ENCODE measurements at places on chromosomes 13 and 19.
A peak's percentile ranks its signal among the peaks of the same experiment; 100 is the strongest.

GRCh38 chr13:108787700-108788414, 158.4 kb downstream of the MYO16 start:
- DNase-seq = no peak

- DNase-seq = peak; percentile 71
Observed at GRCh38 chr13:107867701-107868661, 347.4 kb downstream of the LIG4 start.

- DNase-seq = peak; percentile 50
Observed at GRCh38 chr19:48495396-48495795, 16.2 kb downstream of the LMTK3 start.

GRCh38 chr19:53808710-53809125, 15.4 kb downstream of the NLRP12 start:
- DNase-seq = peak; percentile 39

- DNase-seq = no peak
Observed at GRCh38 chr13:65582160-65582559, 1648.0 kb downstream of the PCDH9 start.

DNA sequence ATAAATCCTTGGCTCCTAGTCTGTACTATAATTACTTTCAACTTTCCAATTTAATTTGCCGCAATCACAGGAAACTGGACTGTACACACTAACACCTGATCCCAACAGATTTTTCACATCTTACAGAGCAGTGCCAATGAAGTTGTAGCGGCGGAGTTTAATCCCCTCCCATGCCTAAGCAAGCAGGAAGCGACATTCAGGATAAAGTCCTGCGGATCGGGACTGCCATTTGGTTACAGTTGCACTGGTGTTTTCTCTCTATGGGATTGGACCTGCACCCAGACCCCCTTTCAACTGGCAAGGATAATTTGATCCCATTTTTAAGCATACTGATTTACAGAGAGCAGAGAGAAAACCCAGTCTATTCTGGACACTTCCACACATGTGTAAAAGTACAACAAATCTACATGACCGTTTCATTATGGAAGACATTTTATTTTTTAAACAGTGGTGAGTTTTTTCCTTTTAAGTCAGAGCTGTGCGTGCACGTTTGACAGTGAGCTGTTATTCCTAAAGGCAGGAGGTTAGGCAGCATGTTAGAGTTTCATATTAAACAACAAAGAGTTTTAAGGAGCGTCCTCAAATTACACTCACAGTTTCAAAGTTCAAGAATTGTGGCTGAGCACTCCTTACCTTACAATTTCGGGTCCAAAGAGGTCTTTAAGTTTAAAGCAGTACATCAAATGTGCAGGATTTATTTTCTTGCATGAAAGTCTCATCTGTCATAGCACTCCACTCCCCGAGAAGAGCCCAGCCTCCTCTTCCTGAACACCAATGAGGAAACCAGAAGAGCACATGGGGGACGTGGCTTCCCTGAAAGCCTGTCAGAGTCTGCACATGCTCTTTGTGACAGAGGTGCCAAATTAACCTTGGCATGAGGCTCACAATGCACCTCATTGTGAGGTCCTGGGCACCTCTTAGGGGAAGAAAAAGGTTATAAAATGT, 141.6 kb upstream of the RFC3 start:
- peak; percentile 44 for DNase-seq

- DNase-seq = no peak
Observed at GRCh38 chr19:47447470-47448359, 24.0 kb downstream of the SLC8A2 start.

GRCh38 chr13:51638216-51638871, 54.1 kb downstream of the WDFY2 start:
- peak; percentile 64 for DNase-seq

GRCh38 chr19:49110567-49110966, 3.6 kb upstream of the LIN7B start:
- DNase-seq = no peak

GRCh38 chr13:43431841-43432240, 354.9 kb downstream of the ENOX1 start:
- no peak for DNase-seq

GRCh38 chr19:27673986-27674385, 1539.0 kb downstream of the UQCRFS1 start:
- no peak for DNase-seq

- DNase-seq = peak; percentile 50
Observed at GRCh38 chr19:3108775-3109174, 14.6 kb downstream of the GNA11 start.

GRCh38 chr19:51457351-51458013, 772 bp downstream of the SIGLEC8 start:
- DNase-seq = no peak

DNA sequence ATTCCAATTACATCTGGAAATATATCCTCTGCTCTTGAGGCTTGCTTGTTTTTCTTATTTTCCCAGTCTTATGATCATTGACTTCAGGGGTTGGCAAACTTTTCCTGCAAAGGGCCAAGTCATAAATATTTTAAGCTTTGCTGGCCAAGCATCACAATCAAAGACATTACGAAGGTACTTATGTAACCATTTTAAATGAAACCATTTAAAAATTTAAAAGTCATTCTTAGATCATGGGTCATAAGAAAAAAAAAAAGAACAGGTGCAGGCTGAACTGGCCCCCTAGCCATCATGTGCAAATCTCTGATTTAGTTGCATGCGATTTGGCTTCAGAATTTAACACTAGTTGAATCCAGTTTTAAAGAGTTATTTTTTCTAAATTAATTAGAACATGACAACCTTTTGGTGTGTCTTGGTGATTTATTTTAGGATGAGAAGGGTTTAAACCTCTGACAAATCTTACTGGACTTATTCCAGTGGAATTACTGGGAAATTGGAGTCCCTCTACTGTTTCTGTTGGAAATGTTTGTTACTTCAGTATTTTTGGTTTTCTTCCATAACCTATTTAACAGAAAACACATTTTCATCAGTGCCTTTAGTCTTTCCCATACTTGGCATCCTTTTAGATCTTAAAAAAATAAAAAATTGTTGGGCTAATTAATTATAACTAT, 148.1 kb downstream of the NHLRC3 start:
- DNase-seq = no peak

GRCh38 chr19:44590245-44591059, 22.9 kb upstream of the IGSF23 start:
- DNase-seq = no peak

GRCh38 chr19:33196446-33197193, 2.5 kb downstream of the LRP3 start:
- DNase-seq = no peak

DNA sequence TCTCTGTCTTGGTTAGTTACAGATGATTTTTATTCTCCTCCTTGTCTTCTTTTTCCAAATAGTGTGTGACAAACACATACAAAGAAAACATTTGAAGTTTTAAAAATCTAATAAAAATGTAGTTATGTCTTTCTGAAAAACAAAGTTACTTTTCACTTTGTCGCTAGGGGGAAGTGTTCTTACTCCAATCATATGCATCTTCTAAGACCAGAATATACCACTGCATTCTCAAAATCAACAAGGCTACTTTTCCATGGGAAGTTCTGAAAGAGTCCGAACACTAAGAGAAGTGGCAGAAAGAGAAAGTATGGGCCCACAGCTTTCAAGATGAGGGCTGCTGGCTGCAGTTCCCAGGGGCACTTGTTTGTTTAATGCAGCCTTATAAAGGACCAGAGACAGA, 208.9 kb downstream of the DCT start:
- DNase-seq = no peak

DNA sequence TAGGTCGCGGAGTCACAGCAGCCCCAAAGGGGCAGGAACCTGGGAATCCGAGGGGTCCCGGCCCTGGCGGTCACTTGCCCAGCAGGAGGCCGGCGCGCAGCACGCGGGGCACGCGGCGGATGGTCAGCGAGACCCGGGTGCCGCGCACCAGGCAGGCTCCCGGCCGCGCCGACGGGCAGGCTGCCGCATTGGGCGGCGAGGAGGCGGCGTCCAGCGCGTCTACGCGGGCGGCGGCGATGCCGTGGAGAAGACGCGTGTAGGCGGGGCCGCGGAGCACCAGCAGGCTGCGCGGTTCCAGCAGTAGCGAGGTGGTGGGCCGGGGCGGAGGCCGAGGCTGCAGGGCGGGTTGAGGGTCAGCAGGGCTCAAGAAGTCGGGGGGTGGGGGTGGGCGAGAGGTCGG, 607 bp upstream of the SYNE4 start:
- no peak for DNase-seq

GRCh38 chr13:112840472-112841302, 128.3 kb upstream of the MCF2L start:
- DNase-seq = no peak

- no peak for DNase-seq
Observed at GRCh38 chr13:110517505-110518225, 43.9 kb downstream of the RAB20 start.

GRCh38 chr13:22316494-22317025, 645.7 kb downstream of the FGF9 start:
- no peak for DNase-seq

DNA sequence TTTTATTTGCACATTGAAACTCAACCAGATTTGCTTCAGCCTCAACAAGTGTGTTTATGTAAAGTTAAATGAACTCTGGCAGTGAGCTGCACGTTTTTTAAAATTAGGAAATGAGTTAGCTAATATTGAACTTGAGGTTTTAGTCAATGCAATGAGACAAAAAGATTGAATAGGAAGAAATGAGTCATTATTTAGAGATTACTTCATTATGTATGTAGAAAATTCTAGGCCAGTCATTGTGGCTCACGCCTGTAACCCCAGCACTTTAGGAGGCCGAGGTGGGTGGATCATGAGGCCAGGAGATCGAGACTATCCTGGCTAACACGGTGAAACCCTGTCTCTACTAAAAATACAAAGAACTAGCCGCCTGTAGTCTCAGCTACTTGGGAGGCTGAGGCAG, 22.8 kb upstream of the CD70 start:
- DNase-seq = peak; percentile 36

DNA sequence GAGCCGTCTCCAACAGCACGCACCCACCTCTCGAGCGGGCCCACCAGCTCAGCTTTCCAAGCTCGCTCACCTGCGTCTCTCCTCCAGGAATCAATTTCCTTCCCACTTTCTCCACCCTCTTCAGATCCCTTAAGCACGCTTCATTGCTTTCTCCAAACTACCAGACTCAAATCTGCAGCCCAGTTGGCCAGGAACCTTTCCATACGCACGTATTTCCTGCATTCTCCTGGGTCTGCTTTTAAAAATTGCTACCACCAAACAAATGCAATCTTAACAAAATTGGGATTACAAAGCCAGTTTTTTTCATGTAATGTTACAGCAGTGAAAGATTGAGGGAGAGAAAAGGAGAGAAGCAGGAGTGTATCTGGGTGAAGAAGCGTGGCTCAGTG, 1.5 kb downstream of the ENOX1 start:
- DNase-seq = no peak

GRCh38 chr13:37144661-37145060, 39.2 kb upstream of the CSNK1A1L start:
- no peak for DNase-seq

DNA sequence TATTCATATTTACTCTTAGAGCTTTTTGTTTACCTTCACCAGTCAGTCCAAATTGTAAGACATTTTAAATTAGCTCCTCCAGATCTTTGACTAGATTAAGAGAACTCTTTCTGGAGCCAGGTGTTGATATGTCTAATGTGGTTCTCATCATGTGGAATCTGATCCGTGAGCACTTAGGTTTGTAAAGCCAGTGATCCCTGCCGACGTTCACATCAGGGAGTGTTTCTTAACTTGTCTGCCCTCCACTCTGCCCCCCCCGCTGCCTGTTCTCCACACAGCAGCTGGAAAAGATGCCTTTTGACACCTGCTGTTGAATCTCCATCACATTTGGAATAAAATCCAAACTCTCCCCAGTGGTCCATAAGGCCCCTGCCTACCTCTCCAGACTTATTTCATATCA, 17.7 kb downstream of the METTL21C start:
- DNase-seq = no peak

DNA sequence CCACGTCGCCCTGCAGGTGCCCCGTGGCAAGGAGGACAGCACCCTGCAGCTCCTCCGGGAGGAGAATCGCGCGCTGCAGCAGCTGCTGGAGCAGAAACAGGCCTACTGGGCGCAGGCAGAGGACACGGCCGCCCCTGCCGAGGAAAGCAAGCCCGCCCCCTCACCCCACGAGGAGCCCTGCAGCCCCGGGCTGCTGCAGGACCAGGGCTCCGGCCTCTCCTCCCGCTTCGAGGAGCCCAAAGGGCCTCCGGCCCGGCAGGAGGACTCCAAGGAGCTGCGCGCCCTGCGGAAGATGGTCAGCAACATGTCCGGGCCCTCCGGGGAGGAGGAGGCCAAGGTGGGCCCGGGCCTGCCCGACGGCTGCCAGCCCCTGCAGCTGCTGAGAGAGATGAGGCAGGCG, 11.6 kb downstream of the CBY2 start:
- DNase-seq = no peak

GRCh38 chr19:45542234-45542668, 35.0 kb downstream of the VASP start:
- DNase-seq = no peak

GRCh38 chr19:54030895-54031586, 32.7 kb downstream of the VSTM1 start:
- DNase-seq = peak; percentile 69

GRCh38 chr13:30319655-30320054, 12.3 kb upstream of the KATNAL1 start:
- peak; percentile 15 for DNase-seq

GRCh38 chr13:112895521-112896465, 73.2 kb upstream of the MCF2L start:
- no peak for DNase-seq

GRCh38 chr13:53100394-53101063, 71.9 kb downstream of the OLFM4 start:
- no peak for DNase-seq

GRCh38 chr19:55700813-55701212, 25.8 kb downstream of the EPN1 start:
- DNase-seq = no peak

GRCh38 chr19:51531349-51532315, at the start of gene SIGLEC6:
SIGLEC6 (minus strand) TSS chr19:51531670; CDS start chr19:51531648, 22 bp downstream.
- no peak for DNase-seq

GRCh38 chr19:44960906-44961728, 5.9 kb downstream of the CLPTM1 start:
- DNase-seq = no peak

GRCh38 chr19:15829786-15830185, 14.3 kb upstream of the OR10H1 start:
- DNase-seq = no peak

GRCh38 chr19:2529473-2529918, 53.6 kb downstream of the GADD45B start:
- DNase-seq = peak; percentile 97

- no peak for DNase-seq
Observed at GRCh38 chr19:5261156-5261890, 79.3 kb downstream of the PTPRS start.

GRCh38 chr13:46171217-46171616, 10.8 kb downstream of the LCP1 start:
- DNase-seq = no peak

- DNase-seq = no peak
Observed at GRCh38 chr19:4224470-4224869, 4.9 kb upstream of the EBI3 start.

GRCh38 chr13:64962404-64962803, 2267.7 kb downstream of the PCDH9 start:
- DNase-seq = no peak

- no peak for DNase-seq
Observed at GRCh38 chr19:14516048-14516534, 2.1 kb downstream of the DNAJB1 start.

GRCh38 chr13:76016799-76017400, 380.8 kb downstream of the LMO7 start:
- DNase-seq = peak; percentile 28

Measured in HT1080 (cell line).